ENCODE measurements at places on chromosomes 5 and 9. TPM values are rescaled to one million over a fixed set of nuclear protein-coding genes. Genes with fewer than 3 reads are reported as not detected.

DNA sequence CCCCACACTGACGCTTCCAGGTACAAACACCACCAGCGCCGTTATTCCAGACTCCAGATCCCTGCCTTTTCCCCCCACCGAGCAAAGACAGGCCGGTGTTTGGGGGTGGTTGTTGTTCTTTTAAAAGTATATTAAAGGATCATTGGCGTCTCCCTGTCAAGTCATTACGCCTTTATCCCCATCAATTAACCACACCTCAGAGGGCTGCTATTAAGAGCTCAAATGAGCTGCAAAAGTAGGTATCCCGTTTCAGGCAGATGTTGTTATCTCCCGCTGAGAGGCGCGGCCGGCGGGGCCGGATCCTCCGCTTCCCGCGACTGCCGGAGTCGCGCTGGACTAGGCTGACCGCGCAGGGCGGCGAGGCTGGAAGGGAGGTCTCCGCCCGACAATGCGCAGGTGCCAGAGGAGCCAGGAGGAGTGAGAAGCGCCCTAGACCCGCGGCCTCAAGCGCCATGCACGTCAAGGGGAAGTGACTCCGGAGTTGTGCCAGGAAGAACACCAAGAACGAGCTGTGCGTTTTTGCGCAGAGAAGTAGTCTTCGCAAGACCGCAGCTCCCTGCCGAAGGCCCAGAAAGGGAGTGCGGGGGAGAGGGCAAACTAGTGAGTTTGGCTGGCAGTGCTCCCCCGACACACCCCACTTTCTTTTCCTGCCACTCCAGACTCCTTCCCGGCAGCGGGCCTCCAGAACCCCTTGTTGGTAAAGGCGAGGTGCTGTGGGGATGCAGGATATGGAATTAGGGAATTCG is 8.2 kb downstream of the NR2F1-AS1 start:
- DNase-seq, result peak; percentile 44

- DNase-seq, result no peak
Observed at GRCh38 chr9:5008202-5008601, 23.1 kb downstream of the JAK2 start.

DNA sequence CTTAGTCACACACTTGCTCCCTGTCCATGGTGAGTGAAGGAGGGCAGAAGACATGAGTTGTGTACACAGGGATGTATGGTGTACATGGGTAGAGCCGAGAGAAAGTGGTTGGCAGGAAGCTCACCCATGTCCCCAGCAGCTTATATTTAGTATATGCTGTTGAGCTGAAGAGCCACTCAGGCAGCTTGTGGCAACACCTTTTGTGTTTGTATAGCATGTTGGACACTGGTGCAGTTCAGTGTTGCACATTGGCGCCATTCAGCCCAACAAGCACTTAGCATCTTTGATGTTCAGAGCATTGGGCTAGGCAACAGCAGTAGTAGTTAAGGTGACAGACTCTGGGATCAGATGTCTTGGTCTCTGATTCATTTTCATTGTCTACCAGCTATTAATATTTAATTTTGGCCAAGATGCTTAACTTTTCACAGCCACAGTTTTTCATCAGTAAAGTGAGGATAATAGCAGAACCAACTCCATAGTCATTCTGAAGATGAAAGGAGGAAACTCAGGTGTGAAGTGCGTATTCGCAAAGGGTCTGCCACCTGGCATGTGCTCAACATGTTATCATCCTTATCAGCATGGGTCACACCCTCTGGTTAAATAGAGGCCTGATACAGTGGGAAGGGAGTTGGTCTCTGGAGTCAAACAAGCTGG is 184.8 kb downstream of the NR3C1 start:
- no peak for DNase-seq

DNA sequence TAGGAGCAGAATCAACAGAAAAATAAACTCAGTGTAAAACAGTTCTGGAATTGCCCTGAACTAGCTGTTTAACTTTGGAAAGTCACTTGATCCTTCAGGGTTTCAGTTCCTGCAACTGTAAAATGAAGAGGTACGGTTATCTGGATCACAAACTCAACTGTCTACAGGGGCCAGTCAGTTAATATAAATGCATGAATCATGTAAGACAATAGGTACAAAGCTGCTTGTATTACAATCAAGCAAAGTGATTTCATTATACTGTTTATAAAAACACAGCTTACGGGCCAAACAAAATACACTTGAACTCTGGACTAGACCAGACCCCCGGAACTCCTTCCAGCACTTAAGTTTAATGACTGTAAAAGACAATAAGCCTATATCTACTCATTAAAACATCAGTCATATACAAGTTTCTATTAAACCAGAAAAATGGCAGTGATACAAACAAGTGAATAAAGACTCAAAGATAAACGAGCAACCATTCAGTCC is 73.0 kb downstream of the MRPS27 start:
- peak; percentile 57 for DNase-seq

TAS2R1 gene
- not detected for total RNA-seq
